ENCODE measurements at places on chromosomes 12 and 14. TPM values are rescaled to one million over a fixed set of nuclear protein-coding genes. Genes with fewer than 3 reads are reported as not detected.

DNA sequence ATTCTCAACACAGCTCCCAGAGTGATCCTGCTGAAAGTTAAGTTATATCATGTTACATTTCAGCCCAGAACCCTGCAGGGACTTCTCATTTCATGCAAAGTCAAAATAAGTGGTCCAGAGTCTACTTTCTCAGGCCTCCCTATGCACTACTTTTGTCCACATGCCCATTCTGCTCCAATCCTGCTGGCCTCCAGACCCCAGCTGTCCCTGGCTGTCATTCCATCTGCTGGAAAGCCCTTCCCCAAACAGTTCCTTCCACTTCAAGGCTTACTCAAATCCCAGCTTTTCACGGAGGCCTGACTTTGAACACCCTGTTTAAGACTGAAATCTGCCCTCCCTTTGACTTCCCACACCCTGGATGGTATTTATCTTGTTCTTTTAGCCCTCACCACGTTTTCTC is 109.8 kb upstream of the DNM1L start:
- DNase-seq, result peak; percentile 9

GRCh38 chr14:34254031-34254430 is 208.0 kb downstream of the SPTSSA start:
- DNase-seq, result no peak

DNA sequence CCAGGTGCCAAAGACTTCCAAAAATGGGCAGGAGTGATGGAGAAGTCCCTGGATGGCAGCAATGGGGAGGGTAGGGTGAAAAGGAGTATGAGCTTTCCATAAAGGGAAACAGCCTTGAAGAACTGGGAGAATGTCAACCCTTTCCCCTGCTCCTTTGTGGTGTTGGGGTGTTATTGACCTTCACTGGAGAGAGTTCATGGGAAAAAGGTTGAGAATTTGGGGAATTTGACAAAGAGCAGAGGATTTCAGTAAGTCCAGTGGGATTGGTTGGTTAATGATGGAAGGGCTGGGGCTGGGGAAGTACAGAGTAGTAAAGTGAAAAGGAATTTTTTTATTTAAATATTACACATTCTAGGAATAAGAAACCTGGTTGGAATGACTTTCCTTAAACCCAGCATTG is 116.6 kb downstream of the ERC1 start:
- DNase-seq, result no peak

- DNase-seq, result no peak
Observed at GRCh38 chr14:32404784-32405573, 75.9 kb downstream of the AKAP6 start.

- DNase-seq, result no peak
Observed at GRCh38 chr12:2806700-2807099, 5.8 kb upstream of the ITFG2 start.

DNA sequence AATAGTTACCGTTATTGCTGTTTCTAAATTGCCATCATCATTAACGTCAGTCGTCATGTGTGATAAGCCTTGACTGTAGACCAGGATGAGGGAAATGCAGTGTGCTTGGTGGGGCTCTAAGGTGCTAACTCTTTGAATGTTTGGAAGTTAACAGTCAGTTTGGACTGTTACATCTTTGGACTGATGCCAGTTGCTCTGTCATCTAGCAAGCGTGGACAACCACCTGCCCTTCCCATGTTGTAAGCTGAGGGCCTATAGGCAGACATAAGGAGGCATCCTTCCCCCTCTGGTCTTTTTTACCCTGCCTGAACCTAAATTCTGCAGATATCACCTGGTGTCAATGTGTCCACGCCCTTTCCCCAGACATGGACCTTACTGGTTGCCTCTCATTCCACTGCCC is 94.4 kb downstream of the PPP2R5C start:
- DNase-seq, result no peak

DNA sequence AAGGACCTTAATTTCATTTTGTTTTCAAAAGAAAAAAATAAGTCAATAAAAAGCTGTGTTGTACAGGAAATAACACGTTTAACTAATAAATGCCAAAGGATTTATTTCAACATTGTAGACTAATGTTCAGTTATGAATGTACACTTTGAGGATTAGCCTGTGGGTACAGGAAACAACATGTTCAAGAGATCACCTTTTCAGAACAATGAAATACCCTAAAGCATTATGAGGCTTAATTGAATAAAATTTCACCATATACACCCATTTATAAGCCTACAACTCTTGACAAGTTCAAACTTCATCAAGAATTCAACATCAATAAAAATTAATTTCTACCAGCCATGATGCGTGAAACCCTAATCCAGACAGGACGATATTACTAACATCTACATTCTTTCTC is 56.6 kb upstream of the SLC6A15 start:
- no peak for DNase-seq

DNA sequence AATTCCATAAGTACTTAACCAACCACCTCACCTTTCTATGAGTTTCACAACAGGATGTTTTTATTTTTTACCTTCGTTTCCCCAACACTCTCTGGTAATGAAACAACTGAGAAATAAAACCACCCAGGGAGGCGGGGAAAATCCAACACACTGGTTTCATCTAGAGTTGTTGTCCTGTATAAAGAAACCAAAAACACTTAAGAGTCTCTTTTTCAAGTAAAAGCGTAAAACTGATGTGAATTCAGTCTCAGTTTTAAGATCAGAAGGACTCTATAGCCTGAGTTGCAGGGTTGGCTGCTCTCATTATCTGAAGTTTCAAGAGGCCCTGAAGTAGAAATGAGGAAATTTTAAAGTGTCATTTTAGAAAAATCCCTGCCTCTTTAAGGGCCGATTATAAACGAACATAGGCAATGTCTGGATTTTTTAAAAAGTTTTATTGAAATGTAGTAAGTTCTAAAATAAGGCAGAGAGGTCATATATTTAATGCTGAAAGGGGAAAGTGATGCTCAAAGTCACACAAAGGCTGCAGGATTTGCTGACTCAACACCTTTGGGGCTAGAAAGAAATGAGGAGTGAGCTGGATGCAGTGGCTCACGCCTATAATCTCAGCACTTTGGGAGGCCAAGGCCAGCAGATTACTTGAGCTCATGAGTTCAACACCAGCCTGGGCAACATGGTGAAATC is 27.2 kb downstream of the HIGD1C start:
- DNase-seq, result no peak

DNA sequence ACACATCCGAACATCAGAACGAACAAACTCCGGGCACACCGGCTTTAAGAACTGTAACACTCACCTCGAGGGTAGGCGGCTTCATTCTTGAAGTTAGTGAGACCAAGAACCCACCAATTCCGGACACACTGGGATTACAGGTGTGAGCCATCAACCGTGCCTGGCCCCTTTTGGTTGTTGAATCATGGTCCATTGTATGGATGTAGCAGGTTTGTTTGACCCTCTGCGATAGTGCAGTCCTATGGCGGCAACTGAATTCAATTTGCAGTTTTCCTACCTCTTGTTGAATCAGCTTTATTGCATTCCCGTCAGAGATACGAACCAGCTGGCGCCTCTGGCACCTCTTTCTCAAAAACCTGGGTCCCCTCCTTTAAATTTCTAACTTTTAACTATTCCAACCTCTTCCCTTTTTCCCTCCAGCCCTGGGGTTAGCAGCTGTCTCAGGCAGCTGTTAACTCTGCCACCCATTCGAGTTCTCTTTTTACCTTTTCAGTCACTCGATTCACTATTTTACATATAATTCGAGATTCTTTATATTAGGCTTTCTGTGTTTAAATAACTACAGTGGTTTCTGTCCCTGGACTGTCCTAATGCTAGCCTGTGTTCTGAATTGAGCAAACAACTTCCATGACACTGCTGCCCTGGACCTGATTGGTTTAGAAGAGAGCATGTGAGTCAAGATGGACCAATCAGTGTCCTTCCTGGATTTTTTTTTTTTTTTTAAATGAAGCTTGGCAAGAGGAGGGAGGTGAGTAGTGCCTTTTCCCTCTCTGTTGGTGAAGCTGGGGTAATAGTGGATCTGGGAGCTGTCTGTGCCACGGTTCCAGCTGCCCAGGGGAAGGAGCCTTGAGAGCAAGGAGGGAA is 261.5 kb downstream of the PCNX1 start:
- no peak for DNase-seq

DNA sequence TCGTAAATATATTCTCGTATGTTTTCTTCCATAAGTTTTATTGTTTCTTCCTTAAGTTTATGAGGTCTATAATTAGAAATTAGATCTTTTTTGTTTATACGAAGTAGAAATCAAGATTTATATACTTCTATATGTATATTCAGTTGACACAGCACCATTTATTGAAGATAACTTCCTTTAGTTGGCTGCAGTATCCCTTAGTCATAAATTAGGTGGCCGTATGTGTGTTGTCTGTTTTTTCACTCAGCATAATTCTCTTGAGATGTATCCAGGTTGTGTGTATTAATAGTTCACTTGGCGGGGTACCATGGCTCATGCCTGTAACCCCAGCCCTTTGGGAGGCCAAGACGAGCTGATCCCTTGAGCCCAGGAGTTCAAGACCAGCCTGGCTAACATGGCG is 40.5 kb downstream of the CFAP54 start:
- DNase-seq, result no peak

- DNase-seq, result no peak
Observed at GRCh38 chr14:101525640-101526527, 35.4 kb upstream of the DIO3 start.

DNA sequence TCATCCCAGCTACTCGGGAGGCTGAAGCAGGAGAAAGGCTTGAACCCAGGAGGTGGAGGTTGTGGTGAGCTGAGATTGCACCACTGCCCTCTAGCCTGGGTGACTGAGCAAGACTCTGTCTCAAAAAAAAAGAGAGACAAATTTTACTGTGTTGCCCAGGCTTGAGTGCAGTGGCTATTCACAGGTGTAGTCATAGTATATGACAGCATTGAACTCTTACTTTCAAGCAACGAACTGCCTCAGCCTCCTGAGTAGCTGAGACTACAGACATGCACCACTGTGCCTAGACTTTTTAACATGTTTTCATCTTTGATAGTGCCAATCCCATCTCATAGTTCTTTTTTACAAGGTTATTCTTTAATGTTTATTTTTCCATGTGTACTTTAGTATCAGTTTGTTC is 13.7 kb downstream of the ARID2 start:
- DNase-seq, result no peak

DNA sequence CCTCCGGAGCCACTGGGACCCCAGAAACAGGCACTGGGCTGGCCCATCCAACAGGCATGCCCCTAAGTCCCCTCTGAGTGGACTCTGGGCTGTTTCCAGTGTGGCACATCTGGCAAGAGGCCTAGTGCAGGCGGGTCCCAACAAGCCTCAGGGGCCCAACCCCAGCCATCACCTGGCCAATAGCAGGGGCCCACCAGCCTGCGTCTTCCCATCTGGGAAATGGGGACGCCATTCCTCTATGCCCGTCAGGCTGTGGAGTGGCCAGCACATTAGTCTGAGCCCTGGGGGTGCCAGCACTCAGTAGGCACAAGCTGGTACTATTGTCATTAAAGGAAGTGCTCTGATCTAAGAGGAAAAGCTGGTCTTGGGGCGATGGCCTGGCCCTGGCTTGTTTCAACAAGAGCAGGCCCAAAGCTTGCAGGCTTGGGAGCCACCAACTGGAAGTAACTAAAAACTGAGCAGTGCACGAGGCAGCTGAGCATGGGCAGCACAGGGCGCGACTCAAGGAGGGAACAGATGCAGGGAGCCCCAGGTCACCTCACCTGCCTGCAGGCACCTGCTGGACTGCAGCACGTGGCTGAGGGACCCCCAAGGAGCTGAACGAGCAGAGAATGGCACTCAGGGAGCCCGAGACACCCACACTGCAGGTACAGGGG is 8.4 kb downstream of the DEGS2 start:
- DNase-seq, result no peak

DNA sequence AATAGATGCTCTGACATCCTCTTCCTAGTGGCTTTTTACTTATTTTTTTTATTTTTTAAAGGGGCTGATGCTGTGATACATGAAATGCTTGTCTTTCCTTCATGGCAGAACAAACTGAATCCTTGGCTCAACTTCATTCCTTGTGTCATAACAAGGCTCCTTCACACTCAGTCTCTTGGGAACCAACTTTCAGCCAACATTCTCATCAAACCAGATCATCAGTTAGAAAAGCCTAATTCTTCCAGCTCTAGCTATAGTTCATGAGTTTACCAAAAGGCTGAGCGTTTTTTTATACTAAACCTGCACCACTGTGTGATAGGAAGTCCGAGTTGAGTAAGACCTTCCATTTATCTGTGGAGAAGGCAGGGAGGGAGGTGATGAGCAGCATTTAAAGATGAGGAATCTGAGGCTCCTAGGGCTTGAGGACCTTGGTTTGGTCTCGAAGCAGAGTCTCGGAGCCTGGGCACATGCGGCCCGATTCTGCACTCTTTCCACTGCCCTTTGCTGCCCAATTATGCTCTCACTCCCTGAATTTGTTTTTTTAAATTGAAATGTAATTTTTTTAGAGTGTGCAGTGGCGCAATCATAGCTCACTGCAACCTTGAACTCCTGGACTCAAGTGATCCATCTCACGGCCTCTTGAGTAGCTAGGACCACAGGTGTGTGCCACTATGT is 8.2 kb downstream of the GPRC5D start:
- DNase-seq, result peak; percentile 12

DNA sequence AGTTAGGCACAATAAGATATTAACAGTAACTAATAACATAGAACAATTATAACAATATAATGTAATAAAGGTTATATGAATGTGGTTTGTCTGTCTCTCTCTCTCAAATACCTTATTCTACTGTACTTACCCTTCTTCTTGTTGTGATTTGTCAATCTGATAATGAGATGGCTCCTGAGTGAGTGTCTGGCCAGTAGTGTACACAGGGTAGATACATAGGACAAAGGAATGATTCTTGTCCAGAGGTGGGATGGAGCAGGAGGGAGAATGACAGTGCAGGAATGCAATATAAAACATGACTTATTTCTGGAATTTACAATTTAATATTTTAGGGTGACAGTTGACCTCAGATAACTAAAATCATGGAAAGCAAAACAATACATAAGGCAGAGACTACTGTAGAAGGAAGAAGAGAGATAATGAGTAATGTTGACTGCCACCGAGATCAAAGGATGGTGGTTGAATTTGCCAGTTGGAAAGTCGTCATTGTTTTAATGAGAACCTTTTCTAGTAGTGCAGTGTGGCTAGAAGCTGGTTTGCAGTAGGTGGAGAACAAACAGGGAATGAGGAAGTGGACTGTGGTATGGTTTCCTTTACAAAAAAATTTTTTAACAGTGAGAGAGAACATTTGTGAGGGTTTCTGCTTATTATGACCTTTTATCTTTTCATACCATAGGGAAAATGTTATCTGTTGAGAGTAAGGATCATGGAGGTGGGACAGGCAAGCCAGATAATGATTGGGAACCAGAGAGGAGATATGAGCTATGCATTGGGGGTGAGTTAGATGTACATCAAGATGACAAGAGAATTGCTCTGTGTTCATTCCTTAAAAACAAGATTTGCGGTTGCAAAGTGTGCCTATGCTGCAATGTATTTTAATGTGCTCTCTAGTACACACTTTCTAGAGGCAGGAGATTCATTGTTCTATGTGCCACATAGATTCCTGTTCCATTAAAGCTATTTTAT is 458.3 kb downstream of the BTG1 start:
- DNase-seq, result peak; percentile 70

DNA sequence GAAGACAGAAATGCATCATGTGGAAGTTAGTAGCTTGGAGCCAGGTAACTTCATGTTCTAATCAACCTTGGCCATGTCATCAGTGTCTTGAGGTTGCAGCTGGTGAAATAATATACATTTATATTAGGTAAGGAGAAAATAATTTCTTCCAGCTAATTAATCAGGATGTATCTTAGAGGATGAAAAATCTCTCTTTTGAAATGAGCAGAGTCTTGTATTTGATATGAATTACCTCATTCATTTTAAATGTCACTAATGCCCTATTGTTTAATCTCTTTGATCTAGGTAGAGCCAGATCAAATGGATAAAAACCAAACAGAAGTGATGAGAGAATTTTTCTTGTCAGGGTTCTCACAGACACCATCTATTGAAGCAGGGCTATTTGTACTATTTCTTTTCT is at the start of gene OR4Q2:
Gene OR4Q2, plus strand, starts transcription at position 301 of the 400 bp plus-strand sequence.
- DNase-seq, result no peak

ARPC3 gene
- total RNA-seq, result 136 TPM

PSMC6 gene
- total RNA-seq, result 85.0 TPM

FAIM2 gene
- 3.6 TPM for total RNA-seq
